ENCODE measurements at places on chromosomes 3 and 15.

DNA sequence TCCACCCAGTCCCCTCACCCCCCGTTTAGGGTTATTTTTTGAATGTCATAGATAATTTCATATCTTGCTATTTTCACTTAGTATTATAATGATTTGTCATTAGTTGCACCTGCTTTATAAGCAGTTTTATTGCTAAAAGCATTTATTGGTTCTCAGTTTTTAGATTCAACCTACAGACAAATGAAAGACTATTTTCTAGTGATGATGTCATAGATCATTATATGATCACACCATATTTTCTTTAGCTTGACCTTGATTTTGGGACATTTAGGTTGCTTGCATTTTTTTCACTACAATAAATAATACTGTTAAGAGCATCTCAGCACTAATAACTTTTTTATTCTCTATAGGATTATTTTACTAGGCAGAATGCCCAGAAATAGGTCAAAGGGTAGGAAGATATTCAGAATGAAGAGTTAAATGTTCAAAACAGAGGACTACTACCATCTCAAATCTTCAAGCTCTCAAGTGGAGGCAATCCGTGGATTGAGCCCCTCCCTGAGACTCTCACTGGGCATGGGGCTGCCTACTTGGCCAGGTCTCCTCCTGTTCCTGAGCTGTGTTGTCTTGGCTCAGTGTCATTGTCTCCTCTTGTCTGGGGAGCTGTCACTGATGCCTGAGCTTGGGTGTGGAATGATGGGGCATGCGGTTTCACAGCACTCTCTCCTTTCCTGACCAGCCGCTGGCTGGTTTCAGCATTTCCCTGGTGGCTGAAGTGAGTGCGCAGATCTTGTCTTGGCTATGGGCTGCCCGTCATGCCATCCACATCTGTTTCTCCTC, 28.4 kb downstream of the CHCHD6 start:
- DNase-seq: no peak

DNA sequence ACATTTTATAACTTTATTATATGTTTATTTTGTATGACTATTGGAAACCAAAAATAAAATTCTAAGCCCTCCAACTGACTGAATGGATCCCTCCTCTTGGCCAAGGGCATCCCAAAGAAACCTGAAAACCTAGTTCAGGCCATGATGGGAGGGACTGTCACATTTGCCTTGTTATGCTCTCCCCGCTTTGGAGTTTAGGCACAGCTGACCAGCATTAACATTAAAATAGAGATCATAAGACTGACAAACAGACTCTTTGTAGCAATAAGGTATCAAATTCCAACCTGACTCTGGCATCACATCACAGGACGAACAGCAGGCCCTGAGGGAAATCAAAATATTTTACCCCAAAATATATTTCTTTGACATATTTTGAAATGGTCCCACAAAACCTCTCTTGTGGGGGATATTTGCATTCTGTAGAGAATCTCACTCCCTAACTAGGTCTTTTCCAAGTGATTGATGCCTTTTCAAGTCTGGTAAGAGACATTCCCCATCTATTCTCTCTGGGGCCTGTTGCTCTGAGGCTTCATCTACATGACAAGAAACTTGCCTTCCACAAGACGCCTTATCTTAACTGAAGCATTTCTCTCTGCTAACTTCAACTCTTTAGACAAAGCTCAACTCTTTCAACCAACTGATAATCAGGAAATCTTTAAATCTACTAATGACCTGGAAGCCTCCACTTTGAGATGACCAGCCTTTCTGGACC, 81.8 kb upstream of the PRR23E start:
- no peak for DNase-seq

DNA sequence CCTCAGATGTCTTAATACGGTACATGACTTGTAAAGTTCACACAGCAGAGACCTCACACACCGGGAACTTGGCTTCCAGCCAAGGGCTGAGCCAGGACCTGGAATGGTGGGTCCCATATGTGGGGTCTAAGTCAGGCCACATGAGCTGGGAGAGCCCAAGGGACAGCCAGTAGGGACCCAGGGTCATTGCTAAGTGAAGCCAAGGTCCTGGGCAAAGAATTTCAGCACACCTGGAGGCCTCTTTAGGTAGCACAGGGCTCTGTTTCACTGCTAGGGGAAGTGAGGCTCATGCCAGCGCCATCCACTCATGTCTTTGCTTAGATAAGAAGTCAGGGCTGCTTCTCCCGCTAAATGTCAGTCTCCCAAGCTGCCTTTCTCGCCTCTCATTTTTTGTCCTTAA, 116.6 kb upstream of the TLE3 start:
- no peak for DNase-seq

DNA sequence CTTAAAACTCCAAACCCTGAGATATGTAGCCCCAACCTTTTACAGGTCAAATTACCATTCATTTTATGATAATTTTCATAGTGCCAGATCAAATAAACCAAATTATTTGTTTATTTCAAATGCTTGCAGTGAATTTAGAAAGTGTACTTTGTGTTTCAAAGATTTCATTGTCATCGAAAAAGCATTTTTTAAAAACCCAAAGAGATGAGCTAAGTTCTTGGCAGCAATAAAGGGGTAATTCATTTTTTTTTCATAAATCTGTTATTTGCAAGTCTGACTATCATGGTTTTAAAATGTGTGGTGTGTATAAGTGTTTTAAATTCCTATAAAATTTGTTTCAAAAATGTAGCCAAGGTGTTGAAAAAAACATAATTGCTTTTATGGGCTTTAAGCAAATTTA, 17.2 kb downstream of the PTX3 start:
- DNase-seq: no peak

DNA sequence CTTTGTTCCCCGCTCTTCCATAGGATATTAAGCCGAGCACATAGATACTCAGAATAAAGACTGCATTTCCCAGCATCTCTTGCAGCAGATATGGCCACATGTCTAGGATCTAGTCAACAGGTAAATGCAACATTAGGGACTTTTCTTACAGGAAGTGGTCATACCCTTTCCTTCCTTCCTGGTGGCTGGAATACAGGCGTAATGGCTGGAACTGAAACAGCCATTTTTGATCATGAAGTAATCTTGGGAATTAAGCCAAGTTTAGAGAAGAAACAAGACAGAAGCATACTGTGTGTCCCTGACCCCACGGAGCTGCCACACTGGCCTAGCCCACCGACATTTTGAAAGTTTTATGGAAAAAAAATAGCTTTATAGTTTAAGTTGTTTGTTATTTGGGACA, 234.0 kb downstream of the XXYLT1 start:
- DNase-seq: no peak

GRCh38 chr3:81632659-81633058, 128.8 kb downstream of the GBE1 start:
- no peak for DNase-seq

DNA sequence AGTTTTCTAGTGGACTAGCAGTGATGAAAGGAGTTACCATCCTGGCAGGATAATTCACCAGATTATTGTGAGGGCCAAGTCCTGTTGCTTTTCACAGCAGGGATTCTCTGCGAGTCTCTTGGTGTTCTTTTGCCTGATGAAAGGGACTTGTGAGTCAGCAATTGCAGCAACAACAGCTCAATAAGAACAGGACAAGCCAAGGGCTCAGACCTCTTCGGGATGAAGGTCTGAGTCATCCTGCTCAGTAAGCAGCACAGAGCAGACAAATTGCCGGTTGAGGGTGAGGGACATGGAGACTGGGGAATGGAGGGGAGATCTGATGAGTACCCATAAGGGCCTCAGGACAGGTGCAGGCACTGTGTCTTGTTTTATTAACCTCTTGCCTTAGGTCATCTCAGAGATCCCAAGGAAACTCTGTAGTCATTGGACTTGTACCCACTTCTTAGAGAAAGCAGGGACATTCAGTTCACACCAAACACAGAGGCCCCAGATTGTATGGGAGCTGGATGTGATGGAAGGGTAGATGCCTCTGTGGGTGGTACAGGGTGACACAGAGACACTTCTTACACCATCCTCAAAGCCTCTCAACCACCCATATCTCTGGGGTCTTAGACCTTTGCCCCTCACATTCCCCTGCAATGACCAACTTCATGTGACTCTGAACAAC, 173.8 kb upstream of the TLE3 start:
- no peak for DNase-seq

DNA sequence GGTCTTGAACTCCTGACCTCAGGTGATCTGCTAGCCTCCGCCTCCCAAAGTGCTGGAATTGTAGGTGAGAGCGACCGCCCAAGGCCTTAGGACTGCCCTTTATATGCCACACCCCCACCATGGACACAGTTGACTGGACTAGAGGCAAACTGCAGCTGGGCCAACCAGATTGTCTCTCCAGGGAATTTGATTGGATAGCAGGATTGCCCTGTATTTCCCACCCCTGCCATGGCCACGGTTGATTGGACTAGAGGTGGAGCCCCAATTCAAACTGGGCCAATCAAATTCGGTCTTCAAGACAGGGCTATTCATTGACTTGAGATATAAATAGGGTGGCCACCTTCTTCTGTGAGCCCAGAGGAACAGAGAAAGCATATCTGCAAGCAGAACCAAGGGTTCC, 6.9 kb upstream of the CLPX start:
- no peak for DNase-seq

DNA sequence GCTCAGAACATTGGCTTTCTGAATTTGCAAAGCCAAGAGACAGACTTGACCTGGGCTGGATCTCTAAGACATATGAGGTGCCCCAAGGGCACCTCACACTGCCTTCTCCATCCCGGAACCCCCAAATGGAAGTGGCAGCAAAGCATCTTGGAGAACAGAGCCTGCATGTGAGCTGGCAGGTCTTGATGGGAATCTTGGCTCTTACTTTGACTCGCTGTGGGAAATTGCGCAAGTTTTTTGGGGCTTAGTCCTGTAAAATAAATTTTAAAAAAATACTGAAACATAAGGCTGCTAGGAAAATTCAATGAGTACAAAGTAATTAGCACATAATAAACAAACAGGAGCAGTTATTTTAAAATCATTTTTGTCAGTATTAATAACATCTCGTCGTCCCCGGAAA, 13.7 kb upstream of the SEC22A start:
- no peak for DNase-seq

GRCh38 chr3:42653560-42654330, at the start of gene ZBTB47:
Gene ZBTB47, plus strand, starts transcription at chr3:42653697. Its CDS starts 4,659 bp downstream, at chr3:42658356.
- DNase-seq: peak; percentile 40

DNA sequence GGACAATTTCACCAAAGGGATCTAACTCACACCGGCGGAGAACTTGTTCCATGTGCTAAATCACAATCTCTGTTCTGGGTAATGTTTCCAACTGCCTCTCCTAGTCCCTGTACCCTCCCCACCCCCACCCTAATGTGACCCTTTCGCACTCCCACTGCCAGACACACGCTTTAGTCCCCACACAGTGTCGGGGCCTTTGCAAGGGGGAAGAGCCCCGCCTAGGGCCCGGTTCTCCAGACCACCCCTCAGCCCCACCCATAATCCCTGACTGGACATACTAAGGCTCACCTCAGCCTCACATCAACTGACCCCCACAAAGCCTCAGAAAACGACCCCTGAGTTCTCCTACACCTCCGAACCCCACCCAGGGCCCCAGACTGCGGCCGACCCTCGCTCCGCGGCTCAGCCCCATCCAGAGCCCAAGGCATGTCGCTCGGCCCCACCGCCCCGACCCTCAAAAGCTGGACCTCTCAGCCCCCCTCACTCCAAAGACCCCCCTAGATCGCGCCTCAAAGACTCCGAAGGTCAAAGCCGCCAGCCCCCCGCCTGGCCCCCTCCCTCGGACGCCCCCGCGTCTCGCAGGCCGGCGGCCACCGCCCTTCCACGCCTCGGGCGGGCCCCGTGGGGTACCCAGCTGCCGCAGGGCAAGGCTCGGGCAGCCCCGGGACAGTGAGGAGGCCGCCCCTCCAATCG, 72.0 kb upstream of the MAP4 start:
- DNase-seq: no peak

- no peak for DNase-seq
Measured at GRCh38 chr3:46670000-46670890, 23.2 kb downstream of the ALS2CL start.

GRCh38 chr3:65181391-65181871, 493.6 kb upstream of the ADAMTS9 start:
- DNase-seq: no peak
